Camera-type eye (tissue), 1 donor: ENCODE measurements at places on chromosomes 12 and 14. TPM values are rescaled to one million over a fixed set of nuclear protein-coding genes. Genes with fewer than 3 reads are reported as not detected.

PABPN1 gene
- 94.1 TPM for total RNA-seq

TCL1B gene
- not detected for total RNA-seq

RPL41 gene
- 774 TPM for total RNA-seq

KCNK13 gene
- 1.4 TPM for total RNA-seq

TAS2R30 gene
- 37.2 TPM for total RNA-seq

CD69 gene
- 9.8 TPM for total RNA-seq

A2ML1 gene
- total RNA-seq, result 4.5 TPM

MFAP5 gene
- 96.9 TPM for total RNA-seq

DBX2 gene
- 0.22 TPM for total RNA-seq

IAPP gene
- total RNA-seq, result not detected

KRT85 gene
- total RNA-seq, result 0.27 TPM

GXYLT1 gene
- 31.5 TPM for total RNA-seq

AICDA gene
- 0.66 TPM for total RNA-seq

FICD gene
- total RNA-seq, result 4.7 TPM

NXPH4 gene
- total RNA-seq, result 23.4 TPM

GMFB gene
- total RNA-seq, result 96.9 TPM

RNASE3 gene
- total RNA-seq, result not detected

EIF2S3B gene
- total RNA-seq, result 0.55 TPM

BATF gene
- 2.1 TPM for total RNA-seq

CLEC6A gene
- 0.27 TPM for total RNA-seq

KRT78 gene
- total RNA-seq, result 2.6 TPM

SCNN1A gene
- 4.9 TPM for total RNA-seq

LTBP2 gene
- total RNA-seq, result 49.8 TPM

UBC gene
- total RNA-seq, result 791 TPM

CD163 gene
- total RNA-seq, result 7.3 TPM

TRPV4 gene
- 1.4 TPM for total RNA-seq

RCOR1 gene
- 23.3 TPM for total RNA-seq

MDP1 gene
- total RNA-seq, result 20.5 TPM

ETFBKMT gene
- total RNA-seq, result 6.3 TPM

RNASE7 gene
- 0.55 TPM for total RNA-seq

PRICKLE1 gene
- total RNA-seq, result 21.8 TPM

CEP170B gene
- 16.4 TPM for total RNA-seq

KRT71 gene
- total RNA-seq, result 0.77 TPM

OTX2 gene
- 538 TPM for total RNA-seq

PTPRQ gene
- total RNA-seq, result 21.9 TPM

NUBPL gene
- 33.0 TPM for total RNA-seq

FSCB gene
- 0.11 TPM for total RNA-seq

MMP17 gene
- 22.9 TPM for total RNA-seq

PACS2 gene
- total RNA-seq, result 90.1 TPM

TMEM132C gene
- 15.1 TPM for total RNA-seq

CMA1 gene
- total RNA-seq, result not detected

SLCO1B1 gene
- not detected for total RNA-seq

SDSL gene
- 4.9 TPM for total RNA-seq

RTN1 gene
- total RNA-seq, result 88.2 TPM

DNAH10 gene
- total RNA-seq, result 1.3 TPM

C14orf132 gene
- 69.9 TPM for total RNA-seq

RILPL1 gene
- 10.7 TPM for total RNA-seq

TMEM117 gene
- 34.4 TPM for total RNA-seq

BBS10 gene
- 34.5 TPM for total RNA-seq
